Activated T-cell treated with anti-CD3 and anti-CD28 coated beads, Interleukin-2, amount 50 U/mL, for 24 hours (primary cell): ENCODE measurements at places on chromosomes 12 and 14.

- no peaks in the 10 kb centered on the region for H3K4me1 ChIP-seq
- H3K4me3 ChIP-seq, result no peak overlapping the region
- no peak for DNase-seq
- no peak overlapping the region for H3K27ac ChIP-seq
Measured at GRCh38 chr12:72076558-72076915, 137.9 kb downstream of the TPH2 start.

GRCh38 chr12:13052421-13052820 is 8.2 kb downstream of the FAM234B start:
- DNase-seq, result no peak
- H3K4me1 ChIP-seq, result peaks cover 15% of the 10 kb centered on the region
- H3K36me3 ChIP-seq, result peaks cover 2% of the 10 kb centered on the region
- no peak overlapping the region for H3K27ac ChIP-seq
- no peak overlapping the region for H3K4me3 ChIP-seq
- no peaks in the 10 kb centered on the region for H3K27me3 ChIP-seq

DNA sequence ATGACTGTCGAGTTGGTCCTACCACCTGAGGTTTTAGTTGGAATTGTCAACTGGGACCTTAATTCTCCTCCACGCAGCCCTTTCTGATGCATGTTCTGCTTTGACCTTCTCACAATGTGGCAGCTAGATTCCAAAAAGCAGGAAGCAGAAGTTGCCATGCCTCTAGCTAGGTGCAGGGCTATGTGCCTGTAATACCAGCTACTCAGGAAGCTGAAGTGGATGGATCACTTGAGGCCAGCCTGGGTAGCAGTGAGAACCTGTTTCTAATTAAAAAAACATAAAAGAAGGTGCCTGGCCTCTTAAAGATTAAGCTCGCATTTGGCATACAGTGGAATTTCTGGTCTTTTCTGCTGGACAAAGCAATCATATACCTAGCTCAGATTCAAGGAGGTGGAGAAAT is 77.1 kb downstream of the FGD4 start:
- peaks cover 3% of the 10 kb centered on the region for H3K27me3 ChIP-seq
- H3K4me1 ChIP-seq, result no peaks in the 10 kb centered on the region
- H3K27ac ChIP-seq, result no peak overlapping the region
- no peak for DNase-seq
- H3K4me3 ChIP-seq, result no peak overlapping the region

- H3K4me1 ChIP-seq, result peaks cover 13% of the 10 kb centered on the region
- no peak for DNase-seq
- H3K27ac ChIP-seq, result no peak overlapping the region
- H3K4me3 ChIP-seq, result no peak overlapping the region
- H3K27me3 ChIP-seq, result no peaks in the 10 kb centered on the region
Measured at GRCh38 chr12:45509187-45509586, 220.3 kb upstream of the ARID2 start.

DNA sequence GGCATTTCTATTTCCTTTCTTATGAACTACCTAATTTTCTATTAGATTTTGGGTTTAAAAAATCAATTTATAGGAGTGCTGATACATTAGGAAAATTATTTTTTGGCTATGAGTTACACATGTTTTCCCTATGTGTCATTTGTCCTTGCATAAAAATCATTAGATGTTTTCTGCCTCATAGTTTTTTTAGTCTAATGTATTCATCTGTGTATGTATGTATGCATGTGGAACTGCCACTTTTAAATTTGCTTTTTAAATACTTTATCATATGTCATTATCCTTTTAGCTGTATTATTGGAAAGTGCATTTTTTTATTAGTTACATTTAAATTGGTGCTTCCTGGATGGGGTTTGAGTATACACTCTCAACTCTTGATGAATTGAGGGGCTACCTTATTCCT is 78.7 kb upstream of the CEP83 start:
- no peaks in the 10 kb centered on the region for H3K4me1 ChIP-seq
- H3K36me3 ChIP-seq, result no peaks in the 10 kb centered on the region
- H3K4me3 ChIP-seq, result no peak overlapping the region
- no peak overlapping the region for H3K27ac ChIP-seq
- no peaks in the 10 kb centered on the region for H3K27me3 ChIP-seq
- no peak for DNase-seq

- H3K27ac ChIP-seq, result no peak overlapping the region
- DNase-seq, result no peak
- H3K4me3 ChIP-seq, result no peak overlapping the region
- H3K4me1 ChIP-seq, result peaks cover 58% of the 10 kb centered on the region
- no peaks in the 10 kb centered on the region for H3K27me3 ChIP-seq
Measured at GRCh38 chr12:123069436-123070266, 81.2 kb downstream of the PITPNM2 start.
